ENCODE measurements at places on chromosomes 16 and 17. TPM values are rescaled to one million over a fixed set of nuclear protein-coding genes. Genes with fewer than 3 reads are reported as not detected.
A peak's percentile ranks its signal among the peaks of the same experiment; 100 is the strongest.

DNA sequence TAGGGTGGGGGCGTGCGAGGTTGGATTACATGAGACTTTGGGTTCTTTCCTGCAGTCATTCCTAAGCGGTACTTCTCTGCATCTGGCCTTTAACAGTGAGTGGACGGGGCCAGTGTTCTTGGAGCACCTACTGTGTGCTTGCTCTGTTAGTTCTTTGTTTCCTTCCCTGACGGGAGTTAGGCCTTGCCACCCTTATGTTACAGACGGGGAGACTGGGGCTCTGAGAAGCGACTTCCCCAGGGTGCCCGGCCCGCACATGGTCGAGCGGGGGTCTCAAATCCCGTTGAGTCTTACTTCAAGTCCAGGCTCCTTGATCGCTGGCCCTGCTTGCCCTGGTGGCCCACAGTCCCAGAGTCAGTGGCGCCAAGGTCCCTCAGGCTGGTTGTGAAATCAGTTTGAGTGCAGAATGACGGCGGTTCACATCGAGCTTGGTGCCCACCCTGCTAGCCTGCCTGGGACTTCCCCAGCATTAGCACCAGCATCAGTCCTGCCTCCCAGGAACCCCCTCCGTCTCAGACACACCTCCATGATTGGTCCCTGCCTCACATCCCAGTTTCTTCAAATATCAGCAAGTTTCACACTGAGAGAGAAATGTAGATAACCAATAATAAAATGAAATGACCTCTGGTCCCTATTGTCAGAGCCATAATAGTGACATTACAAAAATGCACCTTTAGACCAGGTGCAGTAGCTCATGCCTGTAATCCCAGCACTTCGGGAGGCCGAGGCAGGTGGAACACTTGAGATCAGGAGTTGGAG is 128.0 kb downstream of the CMIP start:
- H3K27me3 ChIP-seq = no peaks in the 10 kb centered on the region
- DNase-seq = no peak
- H3K27ac ChIP-seq = no peak overlapping the region
- H3K4me1 ChIP-seq = peaks cover 15% of the 10 kb centered on the region

GRCh38 chr17:17309356-17309755 is 6.2 kb downstream of the NT5M start:
- DNase-seq = no peak
- peaks cover 10% of the 10 kb centered on the region for H3K4me1 ChIP-seq
- H3K4me3 ChIP-seq = no peak overlapping the region
- peaks cover 12% of the 10 kb centered on the region for H3K36me3 ChIP-seq
- no peaks in the 10 kb centered on the region for H3K27me3 ChIP-seq

TOX3 gene
- not detected for polyA plus RNA-seq

DNA sequence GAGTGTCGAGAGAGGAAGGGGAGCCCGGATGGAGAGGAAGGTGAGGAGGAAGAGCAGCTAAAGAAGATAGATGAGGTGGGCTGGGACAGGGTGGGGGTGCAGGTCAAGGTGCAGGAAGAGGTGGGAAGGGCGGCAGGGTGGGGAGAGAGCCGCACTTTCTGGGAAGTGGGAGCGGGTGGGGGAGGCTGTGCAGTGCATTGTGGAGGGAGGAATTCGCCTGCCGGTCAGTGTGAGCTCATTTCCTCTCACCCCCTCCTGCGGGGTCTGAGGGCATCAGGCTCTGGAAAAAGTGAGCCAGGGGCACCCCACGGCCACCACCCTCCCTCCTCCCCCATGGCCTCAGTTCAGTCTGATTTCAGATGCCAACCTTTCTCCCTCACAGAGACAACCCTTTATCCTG is 2.5 kb upstream of the ARHGAP23 start:
- peaks cover 17% of the 10 kb centered on the region for H3K27me3 ChIP-seq
- peaks cover 2% of the 10 kb centered on the region for H3K36me3 ChIP-seq
- no peak overlapping the region for H3K4me3 ChIP-seq
- peaks cover 15% of the 10 kb centered on the region for H3K4me1 ChIP-seq
- no peak overlapping the region for H3K27ac ChIP-seq

OMG gene
- not detected for polyA plus RNA-seq

DNA sequence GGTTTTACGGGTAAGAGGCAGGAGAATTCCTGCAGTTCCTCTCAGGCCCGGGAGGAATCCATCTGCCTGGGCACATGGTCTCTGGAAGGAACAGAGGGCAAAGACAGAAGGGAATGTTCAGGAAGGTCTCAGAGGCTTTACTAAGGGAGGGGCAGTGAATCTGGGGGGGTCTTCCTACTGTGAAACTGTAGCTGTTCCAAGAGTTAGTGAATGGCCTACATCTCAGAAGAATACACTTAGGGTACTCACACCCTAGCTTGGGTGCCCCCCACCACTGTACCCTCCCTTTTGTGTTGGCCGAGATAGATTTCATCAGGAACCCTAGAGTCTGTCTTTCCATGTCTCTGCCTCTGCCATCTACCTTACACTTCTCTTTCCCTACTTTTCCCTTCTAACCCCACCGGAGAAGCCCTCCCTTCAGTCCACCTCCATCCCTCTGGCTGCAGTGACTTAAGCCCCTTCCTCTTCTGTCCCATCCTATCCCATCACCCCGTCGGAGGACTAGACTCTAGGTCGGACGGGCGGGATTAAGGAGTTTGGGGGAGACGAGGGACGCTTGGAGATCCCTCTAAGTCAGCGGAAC is 316 bp downstream of the DLG4 start:
- H3K4me3 ChIP-seq = peak overlapping the region; percentile 94
- no peaks in the 10 kb centered on the region for H3K27me3 ChIP-seq
- H3K36me3 ChIP-seq = no peaks in the 10 kb centered on the region
- H3K4me1 ChIP-seq = peaks cover 62% of the 10 kb centered on the region

DNA sequence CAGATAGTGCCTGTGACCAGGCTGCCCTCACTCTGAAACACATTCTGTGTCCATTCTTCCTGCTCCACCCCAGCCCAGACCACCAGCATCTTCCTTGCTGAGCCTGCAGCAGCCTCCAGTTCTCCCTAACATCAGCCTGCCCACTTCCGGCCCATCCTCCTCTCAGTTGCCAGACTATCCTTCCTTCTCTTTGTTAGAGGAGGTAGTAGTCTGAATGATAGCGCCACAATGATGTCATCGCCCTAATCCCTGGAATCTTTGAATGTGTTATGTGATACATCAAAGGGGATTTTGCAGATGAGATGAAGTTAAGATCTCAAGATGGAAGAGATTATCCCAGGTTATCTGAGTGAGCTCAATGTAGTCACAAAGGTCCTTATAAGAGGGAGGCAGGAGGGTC is 3.2 kb upstream of the ZDHHC1 start:
- no peak for DNase-seq
- H3K36me3 ChIP-seq = no peaks in the 10 kb centered on the region
- H3K27ac ChIP-seq = no peak overlapping the region
- peaks cover 8% of the 10 kb centered on the region for H3K4me1 ChIP-seq

MARVELD3 gene
- 0.06 TPM for polyA plus RNA-seq

- peak overlapping the region; percentile 78 for H3K27ac ChIP-seq
- H3K36me3 ChIP-seq = no peaks in the 10 kb centered on the region
- DNase-seq = no peak
- no peaks in the 10 kb centered on the region for H3K27me3 ChIP-seq
- H3K4me3 ChIP-seq = no peak overlapping the region
Observed at GRCh38 chr17:35892091-35893035, 12.2 kb upstream of the CCL5 start.

SULT1A1 gene
- 9.7 TPM for polyA plus RNA-seq

DNA sequence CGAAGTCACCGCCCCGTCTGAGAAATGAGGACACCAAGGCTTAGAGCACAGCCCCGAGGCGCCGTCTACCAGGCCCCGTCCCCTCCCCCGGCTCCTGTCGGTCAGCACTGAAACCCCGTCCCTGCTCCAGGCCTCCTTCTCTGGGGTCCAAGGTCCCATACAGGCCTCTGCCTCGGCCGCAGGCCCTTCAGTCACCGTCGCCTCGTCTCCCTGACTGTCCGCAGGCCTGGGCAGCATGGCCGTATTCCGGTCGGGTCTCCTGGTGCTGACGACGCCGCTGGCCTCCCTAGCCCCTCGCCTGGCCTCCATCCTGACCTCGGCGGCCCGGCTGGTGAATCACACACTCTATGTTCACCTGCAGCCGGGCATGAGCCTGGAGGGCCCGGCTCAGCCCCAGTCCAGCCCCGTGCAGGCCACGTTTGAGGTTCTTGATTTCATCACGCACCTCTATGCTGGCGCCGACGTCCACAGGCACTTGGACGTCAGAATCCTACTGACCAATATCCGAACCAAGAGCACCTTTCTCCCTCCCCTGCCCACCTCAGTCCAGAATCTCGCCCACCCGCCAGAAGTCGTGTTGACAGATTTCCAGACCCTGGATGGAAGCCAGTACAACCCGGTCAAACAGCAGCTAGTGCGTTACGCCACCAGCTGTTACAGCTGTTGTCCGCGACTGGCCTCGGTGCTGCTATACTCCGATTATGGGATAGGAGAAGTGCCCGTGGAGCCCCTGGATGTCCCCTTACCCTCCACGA is 617 bp downstream of the COASY start:
- DNase-seq = no peak
- peak overlapping the region; percentile 90 for H3K4me3 ChIP-seq
- peaks cover 6% of the 10 kb centered on the region for H3K36me3 ChIP-seq
- no peaks in the 10 kb centered on the region for H3K27me3 ChIP-seq
- H3K27ac ChIP-seq = peak overlapping the region; percentile 92

- peaks cover 11% of the 10 kb centered on the region for H3K4me1 ChIP-seq
Observed at GRCh38 chr16:85017633-85018032, 6.3 kb upstream of the ZDHHC7 start.

DNA sequence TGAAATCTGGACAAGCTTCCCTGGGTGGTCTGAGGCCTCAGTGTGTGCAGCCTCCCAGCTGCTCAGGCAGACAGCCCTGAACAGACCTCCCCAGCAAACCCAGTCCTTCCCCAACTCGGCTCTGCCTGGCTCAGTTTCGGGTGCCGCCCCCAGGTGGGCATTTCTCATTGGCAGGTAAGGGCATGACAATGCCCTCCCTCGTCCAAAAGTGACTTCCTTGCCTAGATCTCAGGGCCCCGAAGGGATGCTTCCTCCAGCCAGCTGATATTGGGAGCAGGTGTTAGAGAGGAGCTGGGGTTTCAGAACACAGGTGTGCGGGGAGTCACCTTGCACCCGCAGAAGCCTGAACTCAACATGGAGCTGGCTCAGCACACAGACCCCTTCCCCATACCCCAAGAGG is 3.8 kb upstream of the PPL start:
- no peak overlapping the region for H3K4me3 ChIP-seq
- no peaks in the 10 kb centered on the region for H3K36me3 ChIP-seq
- peaks cover 24% of the 10 kb centered on the region for H3K27me3 ChIP-seq
- H3K27ac ChIP-seq = no peak overlapping the region
- H3K4me1 ChIP-seq = peaks cover 4% of the 10 kb centered on the region
- DNase-seq = no peak

- H3K4me3 ChIP-seq = no peak overlapping the region
- no peak for DNase-seq
- H3K4me1 ChIP-seq = peaks cover 20% of the 10 kb centered on the region
- H3K36me3 ChIP-seq = no peaks in the 10 kb centered on the region
Observed at GRCh38 chr17:1473841-1474240, 17.8 kb upstream of the CRK start.

GRCh38 chr16:30066761-30067583 is 1.4 kb downstream of the ALDOA start:
- H3K27me3 ChIP-seq = no peaks in the 10 kb centered on the region
- H3K4me1 ChIP-seq = peaks cover 44% of the 10 kb centered on the region
- H3K36me3 ChIP-seq = peaks cover 54% of the 10 kb centered on the region
- peak overlapping the region; percentile 97 for H3K27ac ChIP-seq
- peak overlapping the region; percentile 99 for H3K4me3 ChIP-seq

GRAPL gene
- polyA plus RNA-seq = 0.44 TPM

KRTAP9-6 gene
- not detected for polyA plus RNA-seq

GRCh38 chr17:50501054-50501453 is 7.2 kb upstream of the MYCBPAP start:
- peaks cover 16% of the 10 kb centered on the region for H3K4me1 ChIP-seq
- H3K4me3 ChIP-seq = no peak overlapping the region
- no peak for DNase-seq
- no peak overlapping the region for H3K27ac ChIP-seq
- H3K36me3 ChIP-seq = no peaks in the 10 kb centered on the region
- H3K27me3 ChIP-seq = no peaks in the 10 kb centered on the region

TP53TG3F gene
- not detected for polyA plus RNA-seq

DNA sequence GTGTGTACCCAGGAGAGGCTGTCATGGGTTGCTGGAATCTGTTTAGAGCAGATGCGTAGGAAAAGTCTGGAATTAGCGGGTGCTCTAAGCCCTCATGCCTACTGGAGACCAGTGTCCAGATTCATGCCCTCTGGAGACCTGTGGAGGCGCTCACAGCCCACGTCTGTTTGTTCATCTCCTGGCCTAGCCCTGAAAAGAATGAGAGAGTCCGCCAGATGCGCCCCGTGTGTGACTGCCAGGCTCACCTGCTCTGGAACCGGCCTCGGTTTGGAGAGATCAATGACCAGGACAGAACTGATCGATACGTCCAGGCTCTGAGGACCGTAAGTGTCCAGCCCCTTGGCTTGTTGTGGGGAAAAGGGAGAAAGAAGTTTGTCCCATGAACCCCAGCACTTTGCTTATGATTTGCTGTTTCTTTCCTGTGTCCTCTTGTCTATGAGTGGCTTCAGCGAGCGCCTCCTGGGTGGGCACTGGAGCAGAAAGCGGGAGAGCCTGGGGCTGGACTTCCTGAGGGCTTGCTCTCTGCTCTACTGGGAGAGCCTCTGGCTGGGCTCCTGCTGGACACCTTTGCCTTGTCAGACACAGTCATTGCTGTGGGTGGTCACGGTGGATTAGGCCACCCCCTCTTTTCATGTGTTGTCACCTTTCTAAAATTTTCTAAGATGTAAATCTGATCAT is 35.3 kb downstream of the PRMT7 start:
- H3K27me3 ChIP-seq = no peaks in the 10 kb centered on the region
- DNase-seq = no peak
- no peak overlapping the region for H3K27ac ChIP-seq
- H3K4me3 ChIP-seq = no peak overlapping the region

C16orf46 gene
- polyA plus RNA-seq = 0.23 TPM

- no peak overlapping the region for H3K4me3 ChIP-seq
- H3K27me3 ChIP-seq = peaks cover 45% of the 10 kb centered on the region
- H3K4me1 ChIP-seq = no peaks in the 10 kb centered on the region
- H3K36me3 ChIP-seq = peaks cover 2% of the 10 kb centered on the region
- DNase-seq = no peak
Observed at GRCh38 chr16:50879873-50880695, 138.2 kb downstream of the CYLD start.

CD300E gene
- polyA plus RNA-seq = 0.06 TPM

DNA sequence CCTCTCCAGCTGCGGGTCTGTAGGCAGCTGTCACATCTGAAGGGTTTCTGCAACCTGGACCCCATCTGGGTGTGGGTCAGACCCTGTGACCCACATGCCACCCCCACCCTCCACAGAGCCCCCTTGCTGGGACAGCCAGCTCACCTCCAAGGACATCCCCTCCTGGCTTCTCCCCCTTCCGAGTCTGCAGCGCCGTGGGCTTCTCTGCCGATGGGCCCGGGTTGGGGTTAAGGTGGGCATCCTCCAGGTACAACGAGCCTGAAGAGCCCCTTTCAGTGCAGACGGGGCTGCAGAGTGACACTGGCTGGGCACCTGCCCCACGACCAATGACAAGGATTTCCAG is 28.9 kb downstream of the OR1D5 start:
- DNase-seq = no peak
- peaks cover 6% of the 10 kb centered on the region for H3K4me1 ChIP-seq
- no peak overlapping the region for H3K27ac ChIP-seq
- H3K4me3 ChIP-seq = no peak overlapping the region
- H3K36me3 ChIP-seq = peaks cover 11% of the 10 kb centered on the region
- H3K27me3 ChIP-seq = no peaks in the 10 kb centered on the region

PIP4K2B gene
- polyA plus RNA-seq = 16.5 TPM

Data from naive thymus-derived CD8-positive, alpha-beta T cell (primary cell).